Stimulated activated CD8-positive, alpha-beta memory T cell treated with anti-CD3 and anti-CD28 coated beads, Interleukin-2, amount 100 ng/mL, for 48 hours (primary cell): ENCODE measurements at places on chromosomes 3 and 15.

DNA sequence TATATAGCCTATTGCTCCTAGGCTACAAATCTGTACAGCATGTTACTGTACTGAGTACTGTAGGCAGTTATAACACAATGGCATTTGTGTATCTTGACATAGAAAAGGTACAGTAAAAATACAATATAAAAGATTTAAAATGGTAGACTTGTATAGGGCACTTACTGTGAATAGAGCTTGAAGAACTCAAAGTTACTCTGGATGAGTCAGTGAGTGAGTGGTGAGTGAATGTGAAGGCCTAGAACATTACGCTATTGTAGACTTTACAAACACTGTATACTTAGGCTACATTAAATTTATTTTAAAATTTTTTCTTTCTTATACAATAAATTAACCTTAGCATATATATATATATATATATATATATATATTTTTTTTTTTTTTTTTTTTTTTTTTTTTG is 140.0 kb upstream of the UBE2E1 start:
- DNase-seq, result no peak

DNA sequence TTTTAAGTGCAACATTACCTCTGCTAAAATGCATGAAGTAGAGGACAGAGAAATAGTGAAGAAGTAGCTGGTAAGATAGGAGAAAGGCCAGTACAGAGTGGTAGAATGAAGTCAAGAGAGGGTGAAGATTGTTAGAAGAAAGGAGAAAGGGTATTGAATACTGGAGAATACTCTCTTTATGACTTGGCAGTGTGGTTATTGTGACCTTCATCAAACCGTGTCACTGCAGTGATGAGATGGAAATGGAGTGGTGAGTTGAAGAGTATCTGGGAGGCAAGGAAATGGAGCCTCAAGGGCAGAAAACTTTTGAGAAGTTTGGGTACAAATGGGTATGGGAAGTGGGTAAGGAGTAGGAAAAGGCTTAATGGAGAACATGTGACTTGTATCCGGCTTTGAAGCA is 24.7 kb downstream of the MINDY2 start:
- DNase-seq, result no peak

DNA sequence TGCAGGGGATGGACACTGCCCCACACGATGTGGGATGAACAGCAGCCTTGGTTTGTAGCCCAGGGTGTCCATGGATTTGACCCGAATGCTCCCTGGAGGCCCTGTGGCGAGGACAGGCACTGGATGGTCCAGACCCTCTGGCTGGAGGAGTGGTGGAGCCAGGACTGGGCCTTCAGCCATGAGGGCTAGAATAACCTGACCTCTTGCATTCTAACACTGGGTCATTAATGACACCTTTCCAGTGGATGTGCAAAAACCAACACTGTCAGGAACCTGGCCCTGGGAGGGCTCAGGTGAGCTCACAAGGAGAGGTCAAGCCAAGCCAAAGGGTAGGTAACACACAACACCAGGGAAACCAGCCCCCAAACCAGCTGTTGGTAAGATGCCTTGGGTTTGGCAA is 51.4 kb downstream of the OXNAD1 start:
- no peak for DNase-seq

GRCh38 chr15:39944726-39945125 is 10.8 kb downstream of the EIF2AK4 start:
- no peak for DNase-seq

DNA sequence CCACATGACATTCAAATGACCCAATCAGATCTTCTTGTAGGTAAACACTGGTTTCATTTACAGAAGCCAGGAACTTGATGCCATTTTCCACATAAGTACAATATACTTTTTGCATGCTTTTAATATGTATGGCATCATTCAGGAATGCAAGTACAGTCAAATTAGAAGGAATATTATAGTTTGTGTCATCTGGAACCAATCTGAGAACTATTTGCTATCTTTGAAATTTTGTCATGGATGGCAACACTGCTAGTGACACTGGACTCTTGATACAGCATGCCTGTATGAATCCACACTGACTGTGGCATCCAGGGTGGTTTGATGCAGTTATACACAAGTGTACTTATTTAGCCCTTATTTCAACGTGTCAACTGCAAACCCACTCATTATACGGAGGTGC is 141.6 kb downstream of the EBLN2 start:
- DNase-seq, result no peak

- no peak for DNase-seq
These were observed 82.1 kb downstream of the IL5RA start for GRCh38 chr3:3027976-3028567.

GRCh38 chr15:49135911-49136310 is 19.5 kb downstream of the COPS2 start:
- no peak for DNase-seq

- DNase-seq, result no peak
These were observed 33.2 kb downstream of the HDAC11 start for GRCh38 chr3:13513051-13513912.
